ENCODE measurements at places on chromosomes 12 and 14.
A peak's percentile ranks its signal among the peaks of the same experiment; 100 is the strongest.

GRCh38 chr14:83706231-83706954 is 1823.6 kb upstream of the FLRT2 start:
- ATAC-seq, result no peak

DNA sequence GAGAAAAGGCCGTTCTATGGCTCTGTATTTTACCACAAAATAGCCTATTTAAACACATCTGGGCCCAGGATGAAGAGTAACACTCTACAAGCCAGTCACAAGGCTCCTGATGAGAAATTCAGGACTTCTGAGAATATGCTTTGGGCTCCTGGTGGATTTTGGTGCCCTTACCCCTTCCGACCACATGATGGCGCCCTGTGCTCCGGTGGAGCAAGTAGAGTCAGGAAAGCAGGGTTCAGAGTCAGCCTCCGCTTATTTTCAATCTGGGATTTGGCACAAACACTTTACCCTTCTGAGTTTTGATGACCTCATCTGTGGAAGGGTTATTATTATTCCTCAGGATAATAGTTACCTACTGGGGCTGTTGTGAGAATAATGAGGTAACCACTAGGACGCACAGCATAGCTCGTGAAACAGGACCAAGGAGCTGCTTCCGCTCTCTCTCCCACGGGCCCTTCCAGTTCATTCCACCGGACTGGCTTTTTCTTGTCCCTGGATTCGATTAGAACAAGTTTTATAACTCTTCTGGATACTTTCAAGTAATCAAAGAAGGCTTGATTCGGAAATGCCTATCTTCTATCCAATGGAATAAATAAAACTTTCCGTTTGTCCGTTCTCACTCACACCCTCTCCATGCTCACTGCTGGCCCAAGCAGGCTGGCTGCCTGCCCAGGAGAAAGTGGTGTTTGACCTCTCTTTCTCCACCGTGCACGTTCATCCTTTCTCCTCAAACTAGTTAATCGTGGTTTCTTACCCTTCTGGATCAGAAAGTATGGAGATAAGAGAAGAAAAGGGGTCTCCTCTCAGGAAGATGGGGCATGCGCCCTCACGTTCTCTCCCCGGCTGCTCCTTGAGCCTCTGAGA is 104.6 kb downstream of the GALC start:
- ATAC-seq, result no peak

DNA sequence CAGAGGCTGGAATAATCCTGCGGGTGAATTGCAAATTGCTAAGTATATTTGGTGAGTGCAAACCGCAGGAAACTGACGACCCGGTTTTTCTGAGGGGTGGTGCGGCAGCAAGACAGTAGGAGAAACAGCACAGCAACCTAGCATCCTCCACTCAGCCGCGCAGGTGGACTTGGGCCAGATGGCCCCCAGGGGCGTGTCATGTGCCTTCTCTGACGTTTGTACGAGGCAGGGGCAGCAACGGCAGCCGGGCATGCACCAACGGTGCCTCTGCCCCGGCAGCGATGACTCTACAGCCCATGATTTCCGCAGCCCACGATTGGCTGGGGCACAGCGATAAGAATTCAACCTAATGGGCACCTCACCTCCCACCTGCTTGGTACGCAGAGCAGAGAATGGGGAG is 11.1 kb upstream of the CLEC2A start:
- peak; percentile 58 for ATAC-seq

GRCh38 chr14:56555921-56556570 is 23.6 kb upstream of the TMEM260 start:
- no peak for ATAC-seq

- ATAC-seq, result no peak
Measured at GRCh38 chr14:53840444-53840843, 116.2 kb downstream of the BMP4 start.

DNA sequence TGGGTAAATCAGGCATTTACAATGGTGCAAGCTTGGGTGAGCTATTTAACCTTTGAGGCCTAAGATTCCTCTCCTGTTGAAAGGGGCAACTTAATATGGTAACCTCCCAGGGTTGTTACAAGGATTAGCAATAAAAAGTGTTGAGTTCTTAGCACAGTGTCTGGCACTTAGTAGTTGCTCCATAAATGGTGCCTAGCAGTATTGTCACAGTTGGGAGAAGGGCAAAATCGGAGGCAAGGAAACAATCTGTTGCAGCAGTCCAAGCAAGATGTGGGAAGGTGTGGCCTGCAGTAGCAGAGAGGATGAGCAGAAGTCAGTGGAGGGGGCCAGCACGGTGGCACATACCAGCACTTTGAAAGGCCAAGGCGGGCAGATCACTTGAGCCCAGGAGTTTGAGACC is 7.3 kb upstream of the SP7 start:
- no peak for ATAC-seq

DNA sequence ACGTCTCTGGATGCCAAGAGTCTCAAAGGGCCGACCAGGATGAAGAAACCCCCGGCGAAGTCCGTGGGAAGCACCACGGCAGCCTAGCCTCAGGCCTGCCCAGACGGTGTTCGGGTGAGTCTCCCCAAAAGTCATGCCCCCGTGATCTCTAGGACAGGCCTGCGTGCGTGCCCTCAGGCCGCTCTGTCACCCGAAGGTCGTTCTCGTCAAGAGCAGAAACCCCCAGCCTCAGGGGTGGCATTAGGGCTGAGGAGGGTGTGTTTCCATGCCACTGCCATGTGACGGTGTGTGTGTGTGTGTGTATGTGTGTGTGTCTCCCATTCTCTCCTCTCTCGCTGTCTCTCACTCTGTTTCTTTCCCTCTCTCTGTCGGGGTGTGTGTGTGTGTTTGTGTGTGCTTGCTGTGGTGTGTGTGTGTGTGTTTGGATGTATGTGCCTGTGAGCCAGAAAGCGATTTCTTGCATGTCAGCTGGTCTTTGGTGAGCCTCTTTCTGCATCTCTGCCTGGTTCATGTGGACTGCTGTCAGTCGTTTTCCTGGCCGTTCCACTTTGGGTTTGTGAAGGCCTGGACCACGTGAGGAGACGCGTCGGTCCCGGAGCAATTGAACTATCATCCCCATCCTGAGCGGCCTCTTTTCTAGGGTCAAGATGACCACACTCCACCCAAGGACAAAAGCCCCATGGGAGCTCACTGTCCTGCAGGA is 772.5 kb upstream of the ALG10B start:
- ATAC-seq, result no peak

DNA sequence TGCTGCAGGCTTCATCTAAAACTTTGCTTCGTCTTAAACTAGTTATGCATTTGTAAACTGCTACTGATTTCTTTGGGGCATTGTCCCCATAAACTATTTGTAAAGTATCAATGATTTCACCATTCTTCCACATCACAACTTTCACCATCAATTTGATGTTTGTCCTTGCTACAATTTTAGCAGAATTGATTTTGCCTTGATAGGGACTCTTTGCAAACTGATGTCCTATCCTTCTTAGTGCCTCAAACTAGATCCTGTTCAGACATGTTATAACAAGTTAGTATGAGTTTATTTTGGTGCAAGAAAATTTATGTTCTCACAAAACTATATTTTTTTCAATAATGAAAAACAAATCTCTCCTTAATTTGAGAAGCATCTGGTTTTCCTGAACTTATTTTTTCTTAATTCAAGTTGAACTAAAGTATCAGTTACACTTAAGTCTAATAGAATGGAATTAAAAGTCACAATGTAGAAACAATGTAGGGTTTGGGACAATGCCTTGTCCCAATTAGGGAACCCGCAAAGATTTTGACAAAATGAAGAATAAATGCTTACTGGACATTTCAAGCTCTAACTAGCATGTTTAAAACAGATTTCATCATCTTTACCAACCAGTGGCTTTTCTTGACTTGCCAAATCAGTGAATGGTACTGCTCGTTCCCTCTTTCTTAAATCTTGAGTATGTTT is 10.1 kb upstream of the ARID4A start:
- ATAC-seq, result no peak

- ATAC-seq, result no peak
Measured at GRCh38 chr12:18752280-18752920, 14.5 kb downstream of the CAPZA3 start.

DNA sequence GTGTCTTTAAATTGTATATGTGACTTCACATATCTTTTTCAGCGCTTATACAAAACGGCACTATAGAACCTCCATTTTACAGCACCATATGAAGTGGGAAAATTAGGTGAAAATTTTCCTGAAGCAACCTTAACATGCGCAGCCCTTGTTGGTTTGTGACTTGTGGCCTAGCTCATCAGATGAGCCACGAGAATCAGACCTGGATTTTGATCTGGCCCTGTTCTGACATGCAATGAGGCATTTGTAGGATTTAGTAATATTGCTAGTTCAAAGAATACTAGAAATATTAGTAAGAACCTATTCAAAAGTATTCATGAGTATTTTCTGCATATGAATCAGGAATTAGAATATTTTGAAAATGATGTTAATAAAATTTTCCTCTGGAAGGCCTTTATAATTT is 2.9 kb downstream of the CDKN1B start:
- no peak for ATAC-seq

DNA sequence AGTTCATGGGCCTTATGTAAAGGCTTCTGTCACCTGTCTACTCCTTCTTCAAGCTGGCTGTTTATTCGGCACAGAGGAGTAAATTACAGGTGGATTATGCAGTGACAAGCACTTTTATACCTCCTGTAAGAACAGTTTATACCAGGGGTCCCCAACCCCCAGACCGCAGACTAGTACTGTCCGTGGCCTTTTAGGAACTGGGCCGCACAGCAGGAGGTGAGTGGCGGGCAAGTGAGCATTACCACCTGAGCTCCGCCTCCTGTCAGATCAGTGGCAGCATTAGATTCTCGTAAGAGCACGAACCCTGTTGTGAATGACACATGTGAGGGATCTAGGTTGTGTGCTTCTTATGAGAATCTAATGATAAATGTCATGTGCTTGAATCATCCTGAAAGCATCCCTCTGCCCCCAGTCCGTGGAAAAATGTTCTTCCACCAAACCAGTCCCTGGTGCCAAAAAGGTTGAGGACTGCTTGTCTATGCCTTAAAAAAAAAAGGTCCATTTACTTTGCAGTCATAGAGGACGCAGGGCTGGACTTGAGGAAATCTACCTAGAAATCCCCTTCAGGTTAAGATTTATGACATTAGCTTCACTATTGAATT is 78.8 kb downstream of the ETV6 start:
- ATAC-seq, result no peak

GRCh38 chr12:15563663-15564062 is 225.5 kb downstream of the EPS8 start:
- peak; percentile 78 for ATAC-seq

DNA sequence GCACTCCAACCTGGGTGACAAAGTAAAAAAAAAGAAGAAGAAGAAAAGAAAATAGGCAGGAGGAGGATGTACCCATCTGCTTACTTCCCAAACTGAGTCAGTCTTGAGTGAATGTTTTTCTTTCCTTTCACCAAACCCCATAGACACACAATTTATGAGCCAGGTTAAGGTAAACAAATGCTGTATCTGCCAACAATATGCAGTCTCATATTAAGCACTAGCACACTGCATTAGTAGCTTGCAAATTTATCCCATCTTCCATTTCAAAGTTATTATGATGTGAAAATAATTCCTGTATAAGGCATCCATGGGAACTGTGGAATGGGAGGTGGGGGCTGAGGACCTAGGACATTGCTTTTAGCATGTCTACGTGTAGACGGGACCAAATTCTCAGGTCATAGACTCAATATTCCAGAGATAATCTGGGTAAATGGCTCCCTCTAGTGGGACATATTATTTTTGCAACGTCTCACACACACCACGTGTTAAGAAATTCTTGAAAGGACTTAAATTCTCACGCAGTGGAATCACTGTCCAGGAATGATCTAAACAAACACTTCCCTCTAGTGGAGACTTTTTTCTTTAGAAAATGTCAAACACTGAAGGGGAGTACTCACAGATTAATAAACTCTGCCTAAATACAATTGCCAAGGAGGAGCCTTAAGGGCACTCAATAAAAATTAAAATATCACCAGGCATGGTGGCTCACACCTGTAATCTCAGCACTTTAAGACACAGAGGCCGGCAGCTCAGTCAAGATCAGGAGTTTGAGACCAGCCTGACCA is 17.1 kb upstream of the OR10P1 start:
- ATAC-seq, result peak; percentile 53

- ATAC-seq, result no peak
Measured at GRCh38 chr12:80811957-80812708, 95.4 kb downstream of the MYF5 start.

DNA sequence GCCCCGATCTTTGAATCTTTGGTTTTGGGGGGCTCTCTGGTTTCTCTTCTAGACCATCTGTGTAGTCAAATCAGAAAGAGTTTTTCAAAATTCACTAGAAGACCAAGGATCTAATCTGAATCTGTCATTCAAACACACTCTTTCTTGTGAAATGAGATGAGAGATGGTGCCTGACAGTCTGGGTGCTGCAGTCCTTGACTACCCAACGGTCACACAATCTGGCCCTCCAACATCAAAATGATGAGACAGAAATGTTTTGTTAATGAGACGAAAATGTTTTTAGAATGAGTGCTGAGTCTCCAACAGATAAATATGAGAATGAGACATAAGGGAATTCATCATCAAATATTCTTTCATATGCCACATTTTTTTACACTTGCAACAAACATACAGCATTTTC is 695.7 kb upstream of the USP15 start:
- ATAC-seq, result no peak

DNA sequence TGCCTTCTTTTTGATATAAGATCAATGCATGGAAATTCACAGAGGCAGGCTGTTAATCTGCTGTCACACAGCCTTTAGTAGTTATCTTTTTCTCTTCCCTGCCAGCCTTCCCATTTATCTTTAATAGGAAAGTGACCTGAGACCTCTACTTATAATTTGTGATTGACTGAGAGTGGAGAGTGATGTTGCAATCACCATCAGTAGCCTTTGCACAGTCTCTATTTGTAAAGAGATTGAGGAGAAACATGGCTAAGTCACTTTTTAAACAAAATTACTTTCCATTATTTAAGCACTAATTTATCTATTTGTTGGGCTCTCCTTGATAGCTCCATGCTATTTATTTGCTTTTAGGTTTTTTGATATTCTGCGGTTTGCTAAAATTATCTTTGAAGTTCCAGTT is 19.9 kb downstream of the LMNTD1 start:
- ATAC-seq, result no peak

DNA sequence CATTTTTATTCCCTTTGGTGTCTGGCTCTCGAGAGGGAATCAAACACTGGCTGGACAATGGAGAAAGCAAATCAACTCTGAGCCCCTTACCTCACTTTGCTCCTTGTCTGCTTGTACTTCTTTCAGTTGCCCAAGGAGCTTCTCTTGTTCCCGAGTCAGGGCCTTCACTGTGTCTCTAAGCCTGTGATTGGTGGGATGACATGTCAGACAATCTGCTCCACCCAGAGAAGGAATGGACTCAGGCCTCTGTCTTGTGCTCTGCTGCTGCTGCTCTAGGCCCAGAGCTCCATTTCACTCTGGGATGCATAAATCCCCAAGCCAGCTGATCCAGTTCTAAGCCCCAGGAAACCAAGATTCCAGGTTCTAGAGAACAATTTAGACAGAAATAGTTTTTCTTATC is 7.6 kb downstream of the CALCOCO1 start:
- ATAC-seq, result no peak

GRCh38 chr12:112714166-112714710 is 77.3 kb upstream of the RPH3A start:
- peak; percentile 38 for ATAC-seq

GRCh38 chr12:67702136-67702535 is 53.6 kb downstream of the DYRK2 start:
- no peak for ATAC-seq

- ATAC-seq, result no peak
Measured at GRCh38 chr14:94449930-94450329, 2.7 kb downstream of the SERPINA11 start.

GRCh38 chr12:96194971-96195844 is 1.0 kb downstream of the ELK3 start:
- peak; percentile 69 for ATAC-seq

Measured in activated CD4-positive, CD25-positive, alpha-beta regulatory T cell treated with anti-CD3 and anti-CD28 coated beads, Interleukin-2, amount 50 U/mL, for 24 hours (primary cell).